ENCODE measurements at places on chromosomes 4 and X.

DNA sequence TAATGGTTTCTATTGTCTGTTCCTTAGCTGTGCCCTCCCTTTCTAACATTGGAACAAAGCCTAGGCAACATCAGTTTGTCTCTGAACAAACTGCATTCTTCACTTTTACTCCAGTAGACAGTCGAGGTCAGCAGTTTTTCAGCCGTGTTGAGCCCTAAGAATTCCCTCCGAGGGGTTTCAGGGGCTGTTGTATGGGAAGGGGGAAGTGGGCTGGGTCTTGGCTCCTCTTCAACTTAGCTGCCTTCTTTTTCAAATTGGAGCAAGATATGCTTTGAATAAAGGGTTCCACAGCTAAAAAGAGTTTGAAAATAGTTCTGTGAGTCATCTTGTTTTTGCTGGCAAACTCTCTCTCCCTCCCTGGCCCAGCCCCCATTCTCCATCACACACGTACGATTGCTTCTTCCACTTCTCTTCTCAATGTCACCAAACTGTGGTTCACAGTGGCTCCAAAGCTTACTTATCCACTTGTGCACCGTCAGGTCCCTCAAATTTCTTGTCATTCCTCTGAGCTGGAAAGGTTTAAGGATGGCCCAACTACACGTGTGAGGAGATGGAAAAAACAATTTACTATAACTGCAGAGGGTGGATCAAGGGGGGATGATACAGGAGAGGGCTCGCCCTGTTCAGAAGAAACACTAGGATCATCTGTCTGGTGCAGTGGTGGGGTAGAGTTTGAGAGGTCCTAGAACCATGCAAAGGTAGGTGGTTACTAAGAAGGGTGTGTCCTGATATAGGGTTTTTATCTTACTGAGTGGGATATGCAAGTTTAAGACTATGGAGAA, 9.2 kb upstream of the MAML3 start:
- H3K36me3 ChIP-seq = no peaks in the 10 kb centered on the region
- H3K27me3 ChIP-seq = no peaks in the 10 kb centered on the region
- no peak overlapping the region for H3K4me3 ChIP-seq
- H3K4me1 ChIP-seq = peaks cover 3% of the 10 kb centered on the region

- H3K4me1 ChIP-seq = peaks cover 9% of the 10 kb centered on the region
- peak overlapping the region; percentile 72 for H3K4me3 ChIP-seq
- no peaks in the 10 kb centered on the region for H3K36me3 ChIP-seq
- DNase-seq = peak; percentile 20
- H3K27me3 ChIP-seq = no peaks in the 10 kb centered on the region
Observed at GRCh38 chr4:110515676-110516075, 39.7 kb downstream of the ENPEP start.

- H3K4me3 ChIP-seq = no peak overlapping the region
- no peaks in the 10 kb centered on the region for H3K4me1 ChIP-seq
- no peak for DNase-seq
- H3K27ac ChIP-seq = no peak overlapping the region
- H3K36me3 ChIP-seq = no peaks in the 10 kb centered on the region
- H3K27me3 ChIP-seq = no peaks in the 10 kb centered on the region
Observed at GRCh38 chrX:123336666-123337065, 152.6 kb downstream of the GRIA3 start.

- no peaks in the 10 kb centered on the region for H3K36me3 ChIP-seq
- no peaks in the 10 kb centered on the region for H3K4me1 ChIP-seq
- no peak overlapping the region for H3K27ac ChIP-seq
Observed at GRCh38 chr4:99405433-99406115, 29.6 kb downstream of the ADH7 start.

DNA sequence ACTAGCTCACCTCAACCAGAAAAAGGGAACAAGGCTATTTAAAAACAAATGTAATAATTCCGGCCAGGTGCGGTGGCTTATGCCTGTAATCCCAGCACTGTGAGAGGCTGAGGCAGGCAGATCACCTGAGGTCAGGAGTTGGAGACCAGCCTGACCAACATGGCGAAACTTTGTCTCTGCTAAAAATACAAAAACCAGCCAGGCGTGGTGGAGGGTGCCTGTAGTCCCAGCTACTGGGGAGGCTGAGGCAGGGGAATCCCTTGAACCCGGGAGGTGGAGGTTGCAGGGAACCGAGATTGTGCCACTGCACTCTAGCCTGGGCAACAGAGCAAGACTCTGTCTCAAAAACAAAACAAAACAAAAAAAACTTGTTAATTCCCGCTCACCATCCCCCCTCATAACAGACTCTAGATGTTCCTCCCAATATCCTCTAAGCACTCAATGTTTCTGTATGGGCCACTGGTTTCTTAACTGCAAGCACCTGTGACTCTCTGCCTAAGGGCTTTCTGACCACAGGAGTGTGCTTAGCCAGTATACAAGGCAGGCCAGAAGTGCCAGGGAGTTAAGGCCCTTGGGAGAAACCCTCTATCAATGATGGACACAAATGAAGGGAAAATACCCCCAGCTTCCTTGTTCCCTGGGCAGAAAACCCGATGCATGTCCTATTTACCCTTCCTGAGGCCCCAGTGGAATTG, 21.0 kb upstream of the THOC2 start:
- no peak overlapping the region for H3K4me3 ChIP-seq
- no peaks in the 10 kb centered on the region for H3K36me3 ChIP-seq
- H3K27ac ChIP-seq = no peak overlapping the region
- DNase-seq = no peak
- H3K4me1 ChIP-seq = no peaks in the 10 kb centered on the region

GRCh38 chrX:133294126-133294525, 76.0 kb upstream of the TFDP3 start:
- H3K27ac ChIP-seq = no peak overlapping the region
- no peaks in the 10 kb centered on the region for H3K36me3 ChIP-seq

DNA sequence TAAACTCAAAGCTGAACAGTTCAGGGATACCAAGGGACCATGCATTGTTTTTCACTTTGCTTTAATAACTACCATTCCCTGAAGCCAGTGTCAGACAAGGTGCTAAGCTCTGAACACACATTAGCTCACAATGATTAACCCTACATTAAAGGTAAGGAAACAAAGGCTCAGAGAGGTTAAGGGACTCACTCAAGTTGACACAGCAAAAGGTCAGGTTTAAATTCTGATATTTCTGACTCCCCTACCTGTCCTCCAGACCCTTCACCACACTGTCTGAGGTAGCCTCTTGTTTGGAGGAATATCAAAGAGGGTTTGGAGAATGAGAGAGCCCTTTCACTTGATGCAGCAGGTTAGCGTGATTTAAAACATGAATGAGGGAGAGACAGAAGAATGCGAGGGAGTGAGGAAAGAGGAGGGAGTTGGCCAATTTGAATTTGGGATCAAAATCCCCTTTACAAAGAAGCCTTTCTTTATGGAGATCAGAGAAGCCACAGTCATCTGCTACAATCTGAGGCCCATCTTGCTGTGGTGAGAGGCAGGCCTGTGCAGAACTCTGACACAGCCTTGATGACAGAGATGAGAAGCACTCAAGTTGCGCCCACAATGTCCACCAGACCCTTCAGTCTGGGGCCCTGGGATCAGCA, 103.5 kb downstream of the FHDC1 start:
- no peak overlapping the region for H3K4me3 ChIP-seq
- no peak overlapping the region for H3K27ac ChIP-seq
- peaks cover 5% of the 10 kb centered on the region for H3K4me1 ChIP-seq
- DNase-seq = no peak
- no peaks in the 10 kb centered on the region for H3K27me3 ChIP-seq

DNA sequence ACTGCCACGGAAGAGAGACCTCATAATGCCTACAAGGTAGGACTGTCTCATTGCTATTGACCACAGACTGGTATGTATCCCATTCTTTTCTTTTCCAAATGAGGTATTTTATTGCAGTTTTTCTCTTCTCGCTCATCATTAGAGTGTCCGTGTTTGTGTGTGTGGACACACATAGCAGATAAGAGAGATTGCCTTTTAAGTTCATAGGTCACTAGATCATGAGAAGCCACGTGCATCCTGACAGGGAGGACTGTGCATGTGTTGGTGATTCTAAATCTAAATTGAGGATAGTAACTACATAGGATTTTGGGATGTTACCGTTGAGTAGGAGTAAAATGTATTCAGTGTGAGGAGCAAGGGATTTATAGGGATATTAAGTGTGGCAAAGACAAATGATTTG, 37.3 kb downstream of the HPGD start:
- no peak overlapping the region for H3K27ac ChIP-seq
- DNase-seq = no peak
- H3K4me3 ChIP-seq = no peak overlapping the region

GRCh38 chr4:92516450-92516849, 212.7 kb downstream of the GRID2 start:
- no peaks in the 10 kb centered on the region for H3K36me3 ChIP-seq
- no peak for DNase-seq
- no peak overlapping the region for H3K27ac ChIP-seq
- H3K4me1 ChIP-seq = no peaks in the 10 kb centered on the region

GRCh38 chrX:153670748-153671588, 2.6 kb downstream of the PNCK start:
- H3K4me3 ChIP-seq = no peak overlapping the region
- no peak overlapping the region for H3K27ac ChIP-seq
- no peaks in the 10 kb centered on the region for H3K4me1 ChIP-seq
- H3K27me3 ChIP-seq = peaks cover 20% of the 10 kb centered on the region
- DNase-seq = no peak
- no peaks in the 10 kb centered on the region for H3K36me3 ChIP-seq

DNA sequence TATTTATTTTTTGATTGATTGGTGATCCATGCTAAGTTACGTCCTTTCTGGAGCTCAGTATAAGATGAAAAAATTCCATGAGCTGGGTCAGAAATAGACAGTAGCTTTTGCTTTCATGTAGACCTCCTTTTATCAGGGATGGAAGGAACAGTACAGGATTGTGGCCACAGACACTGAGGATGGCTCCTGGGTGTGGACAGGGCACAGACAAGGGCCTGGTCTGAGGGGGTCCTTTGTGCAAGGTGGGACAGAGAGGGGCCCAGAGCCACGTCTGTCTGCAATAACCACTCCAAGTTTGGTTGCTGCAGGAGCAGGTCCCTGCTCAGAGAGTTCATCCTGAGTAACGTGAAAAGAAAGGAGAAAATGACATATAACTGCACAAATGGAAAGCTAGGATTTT, 127.1 kb downstream of the ENPP6 start:
- H3K4me3 ChIP-seq = no peak overlapping the region
- H3K4me1 ChIP-seq = no peaks in the 10 kb centered on the region
- no peak overlapping the region for H3K27ac ChIP-seq
- DNase-seq = no peak

- DNase-seq = no peak
- no peak overlapping the region for H3K27ac ChIP-seq
Observed at GRCh38 chrX:155841232-155841631, 39.9 kb upstream of the VAMP7 start.

DNA sequence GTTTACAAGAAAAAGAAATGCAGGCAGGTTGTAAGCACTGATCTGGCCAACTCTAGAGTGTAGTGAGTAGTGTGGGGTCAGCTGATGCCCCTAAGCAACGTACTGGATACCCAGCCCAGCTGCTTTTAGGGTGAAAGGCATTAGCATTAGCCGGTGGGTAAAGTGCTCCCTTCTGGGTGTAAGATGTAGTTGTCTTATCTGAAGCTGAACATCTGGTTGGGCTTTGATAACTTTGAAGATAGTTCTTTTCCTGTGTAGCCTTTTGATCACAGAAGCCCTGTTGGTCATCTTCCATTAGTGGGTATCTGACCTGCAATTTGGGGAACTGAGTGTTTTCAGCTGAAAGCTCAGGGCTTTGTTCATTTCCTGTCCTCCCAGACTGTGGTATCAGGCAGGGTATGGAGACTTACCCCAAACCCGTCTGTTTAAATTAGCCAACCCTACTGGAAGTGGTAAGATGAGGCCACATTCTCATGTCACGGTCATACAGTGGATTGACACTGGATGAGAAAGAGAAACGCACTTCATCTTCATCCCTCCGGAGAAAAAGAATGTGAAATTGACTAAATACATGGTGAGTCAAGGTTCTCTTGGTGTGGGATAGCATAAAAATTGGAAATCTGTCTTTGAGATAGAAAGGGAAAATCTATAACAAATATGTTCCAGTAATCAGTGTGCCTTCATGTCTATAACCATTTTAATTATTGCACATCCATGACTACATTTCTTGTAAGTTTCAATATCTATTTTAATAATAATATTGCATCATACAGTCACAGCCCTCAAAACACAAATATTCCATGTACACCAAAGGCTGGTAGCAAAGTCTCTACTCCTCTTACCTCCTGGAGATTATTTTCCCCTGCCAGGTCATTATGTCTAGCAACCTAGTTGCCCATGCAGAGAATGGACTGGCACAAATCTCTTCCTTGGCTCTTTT, 8.7 kb downstream of the RHOH start:
- peaks cover 83% of the 10 kb centered on the region for H3K4me1 ChIP-seq
- no peaks in the 10 kb centered on the region for H3K27me3 ChIP-seq
- H3K36me3 ChIP-seq = peaks cover 41% of the 10 kb centered on the region
- peak overlapping the region; percentile 65 for H3K27ac ChIP-seq
- DNase-seq = peak; percentile 66

DNA sequence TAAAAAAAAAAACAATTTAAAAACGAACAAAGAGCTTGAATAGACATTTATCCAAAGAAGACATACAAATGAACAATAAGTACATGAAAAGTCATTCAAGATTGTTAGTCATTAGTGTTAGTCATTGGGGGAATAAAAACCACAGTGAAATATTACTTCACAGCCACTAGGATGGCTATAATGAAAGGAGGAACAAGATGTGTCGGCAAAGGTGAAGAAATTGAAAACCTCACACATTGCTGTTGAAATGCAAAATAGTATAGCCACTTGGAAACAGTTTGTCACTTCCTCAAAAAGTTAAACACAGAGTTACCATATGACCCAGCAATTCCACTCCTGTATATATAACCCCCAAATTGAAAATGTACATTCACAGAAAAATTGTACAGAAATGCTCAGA, 45.2 kb upstream of the SLC39A8 start:
- no peak overlapping the region for H3K27ac ChIP-seq
- H3K4me3 ChIP-seq = no peak overlapping the region
- no peaks in the 10 kb centered on the region for H3K36me3 ChIP-seq
- no peaks in the 10 kb centered on the region for H3K27me3 ChIP-seq
- H3K4me1 ChIP-seq = no peaks in the 10 kb centered on the region
- peak; percentile 27 for DNase-seq

- H3K27ac ChIP-seq = no peak within 1 kb of the TSS
- H3K4me3 ChIP-seq = no peak within 1 kb of the TSS
- no peaks in the 10 kb centered on the region for H3K36me3 ChIP-seq
Observed at GRCh38 chr4:5893004-5893580, at the start of gene CRMP1. CRMP1 (minus strand) TSS chr4:5893086; CDS start chr4:5892969, 117 bp downstream.
